ENCODE measurements at places on chromosomes 7 and 10.

DNA sequence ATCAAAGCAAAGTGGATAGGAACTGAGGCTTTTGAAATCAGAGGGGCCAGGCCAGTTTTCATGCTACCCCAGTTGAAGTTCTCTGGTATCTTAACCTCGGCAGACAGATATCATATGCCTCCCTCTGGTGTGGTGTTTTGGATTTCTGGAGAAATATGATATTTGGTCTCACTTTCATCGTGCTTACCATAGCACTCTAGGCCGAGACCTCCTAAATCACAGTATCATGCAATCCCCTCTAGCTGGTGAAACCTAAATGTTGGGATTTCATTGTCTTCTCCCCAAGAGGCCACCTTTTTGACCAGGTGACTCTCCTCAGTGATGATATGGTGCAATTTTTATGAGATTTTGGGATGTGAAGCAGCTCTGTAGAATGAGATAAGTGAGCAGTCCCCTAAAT lies 183.5 kb downstream of the CREB5 start:
- DNase-seq, result no peak

DNA sequence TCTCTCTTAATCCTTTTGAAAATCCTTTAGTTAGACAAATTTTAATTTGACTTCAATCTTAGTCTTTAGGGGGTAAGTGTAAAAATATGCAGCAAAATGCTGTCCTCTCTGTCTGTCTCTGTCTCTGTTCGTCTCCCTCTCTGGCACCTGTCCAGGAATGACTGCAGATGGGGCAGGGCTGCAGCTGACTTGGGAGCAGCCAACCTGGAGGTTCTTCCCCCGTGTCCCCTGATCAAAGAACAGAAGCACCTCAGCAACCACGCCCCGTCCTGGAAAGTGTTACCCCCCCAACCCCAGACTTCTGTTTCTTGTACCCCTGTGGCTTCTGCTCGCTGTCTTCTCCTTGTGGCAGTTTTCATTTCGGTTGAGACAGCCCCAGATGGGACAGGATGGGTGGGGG lies 141.6 kb upstream of the NPS start:
- no peak for DNase-seq

DNA sequence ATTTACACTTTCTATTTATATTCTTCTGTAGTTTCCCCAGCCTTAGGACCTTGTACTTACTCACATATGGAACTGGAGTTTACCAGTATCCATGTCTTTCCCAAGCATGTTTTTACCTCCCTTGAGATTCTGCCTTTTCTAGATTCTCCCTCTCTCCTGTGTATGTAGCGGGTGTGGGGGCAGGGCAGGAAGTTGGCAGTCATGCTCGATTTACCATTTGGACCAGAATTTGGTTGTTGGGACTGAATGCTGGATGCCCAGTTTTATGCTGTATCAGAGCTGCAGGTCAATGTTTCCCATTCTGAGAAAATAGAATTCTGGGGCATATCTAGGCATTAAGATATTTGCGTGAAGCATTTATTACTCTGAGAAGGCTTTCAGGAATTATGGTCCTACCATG lies 14.2 kb downstream of the INPP5F start:
- no peak for DNase-seq

GRCh38 chr7:30721211-30721610 lies 30.7 kb upstream of the INMT start:
- no peak for DNase-seq

DNA sequence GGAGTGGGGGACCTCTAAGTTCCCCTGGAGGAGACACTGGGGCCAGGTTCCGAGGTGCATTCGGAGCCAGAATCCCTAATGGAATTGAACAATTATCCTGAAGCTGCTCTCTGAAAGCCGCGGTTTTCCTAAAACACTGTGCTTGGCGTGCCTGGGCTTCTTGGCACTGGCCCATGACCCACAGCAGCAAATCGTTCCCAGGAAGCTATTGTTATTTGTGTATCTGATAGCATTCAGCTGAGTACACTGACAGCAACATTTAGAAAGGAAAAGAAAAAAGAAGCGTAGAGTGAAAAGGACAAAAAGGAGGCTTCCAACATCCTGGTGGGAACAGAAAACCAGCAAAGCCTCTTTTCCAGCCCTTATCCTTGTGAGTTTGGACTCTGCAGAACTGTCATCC lies 339.8 kb downstream of the FRMD4A start:
- no peak for DNase-seq

GRCh38 chr7:151442776-151443496 lies 3.0 kb upstream of the CRYGN start:
- DNase-seq, result no peak

- DNase-seq, result no peak
Observed at GRCh38 chr10:105023211-105024111, 382.4 kb downstream of the SORCS3 start.

DNA sequence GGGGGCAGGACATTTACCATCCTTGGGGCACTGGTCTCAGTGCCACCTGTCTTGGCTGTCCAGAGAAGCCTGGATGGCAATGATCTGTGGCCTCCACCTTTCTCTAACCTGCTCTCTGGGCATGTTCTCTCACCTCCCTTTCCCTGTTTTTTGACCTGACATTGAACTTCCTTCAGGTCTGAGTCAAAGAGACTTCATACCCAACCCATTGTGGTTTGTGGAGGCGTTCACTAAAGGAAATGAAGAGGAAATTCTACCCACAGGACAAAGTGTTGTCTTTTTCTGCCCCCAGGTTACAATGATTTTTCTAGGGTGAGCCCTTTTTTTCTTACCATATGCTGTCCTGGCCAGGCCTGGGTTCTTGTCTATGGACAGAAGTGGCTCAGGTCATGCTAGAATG lies 76.6 kb downstream of the CYP26A1 start:
- no peak for DNase-seq

GRCh38 chr10:48701139-48701901 lies 16.6 kb downstream of the WDFY4 start:
- no peak for DNase-seq

DNA sequence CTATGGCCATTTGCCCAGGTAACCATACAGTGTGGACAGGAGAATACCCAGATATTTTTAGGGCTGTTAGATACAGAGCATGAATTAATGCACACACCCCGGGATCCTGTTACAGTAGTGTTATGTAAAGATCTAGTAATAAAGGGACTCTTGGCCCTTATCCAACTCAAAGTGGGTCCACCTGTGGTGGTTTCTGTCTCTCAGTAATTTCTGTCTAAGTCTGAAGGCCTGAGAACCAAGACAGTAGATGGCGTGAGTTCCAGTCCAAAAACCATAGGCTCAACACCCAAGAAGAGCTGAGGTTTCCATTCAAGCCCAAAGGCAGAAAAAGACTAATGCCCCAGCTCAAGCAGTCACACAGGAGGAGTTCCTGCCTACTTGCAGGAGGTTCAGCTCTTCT lies 277.7 kb downstream of the ZEB1 start:
- no peak for DNase-seq

DNA sequence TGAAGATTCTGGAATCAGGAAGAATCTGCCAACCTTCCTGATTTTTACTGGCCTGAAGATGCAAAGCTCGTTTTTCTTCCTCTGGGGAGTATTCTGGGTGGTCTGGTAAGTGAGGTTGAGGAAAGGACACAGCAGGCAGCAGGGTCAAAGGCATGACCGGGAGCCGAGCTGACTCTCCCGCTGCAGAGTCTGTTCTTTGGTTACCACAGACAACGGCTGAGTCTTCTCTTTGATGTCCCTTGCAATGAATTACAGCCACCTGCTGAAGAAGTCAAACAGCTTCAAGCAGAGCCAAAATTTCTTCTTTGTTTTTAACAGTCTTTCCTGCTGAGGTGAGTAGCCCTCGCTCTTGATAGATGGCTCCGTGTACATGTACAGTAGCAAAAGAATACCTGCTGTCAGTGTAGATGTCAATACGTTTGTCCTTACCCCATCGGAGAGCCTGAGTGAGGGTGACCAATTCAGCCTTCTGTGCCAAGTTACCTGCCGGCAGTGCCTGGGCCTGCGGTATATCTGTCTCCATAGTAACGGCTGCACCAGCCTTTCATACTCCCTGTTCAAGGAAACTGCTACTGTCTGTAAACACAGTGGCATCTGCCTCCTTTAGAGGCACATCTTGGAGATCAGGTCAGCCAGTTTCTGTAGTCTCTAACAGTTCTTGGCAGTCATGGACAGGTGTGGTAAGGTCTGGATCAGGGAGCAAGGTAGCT lies 76.4 kb downstream of the PRR15 start:
- DNase-seq, result no peak

GRCh38 chr10:23779301-23779700 lies 340.4 kb downstream of the OTUD1 start:
- no peak for DNase-seq

DNA sequence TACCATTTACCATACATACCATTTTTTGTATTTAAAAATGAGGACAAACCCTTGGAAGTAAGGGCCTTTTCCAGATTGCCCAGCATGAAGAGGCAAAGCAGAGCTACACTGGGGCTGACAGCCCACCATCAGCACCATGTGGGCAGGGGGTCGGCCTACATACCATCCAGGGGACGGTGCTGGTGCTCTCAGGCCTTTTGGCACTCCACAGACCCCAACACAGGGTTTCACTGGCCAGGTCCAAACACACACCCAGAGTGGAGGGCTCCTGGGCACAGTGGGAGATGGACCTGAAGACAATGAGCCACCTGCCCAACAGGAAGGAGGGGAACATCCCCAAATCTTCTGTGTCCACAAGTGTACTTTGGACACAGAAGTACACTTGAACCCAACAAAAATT lies 69.2 kb upstream of the CAMK2B start:
- no peak for DNase-seq

- peak; percentile 87 for DNase-seq
Observed at GRCh38 chr10:104254493-104255310, at the start of gene GSTO1. GSTO1 (plus strand) TSS chr10:104254892; CDS start chr10:104254929, 37 bp downstream.

- DNase-seq, result no peak
Observed at GRCh38 chr7:36082216-36082615, 70.8 kb upstream of the EEPD1 start.

- DNase-seq, result no peak
Observed at GRCh38 chr7:107315716-107316220, 147.0 kb downstream of the HBP1 start.

DNA sequence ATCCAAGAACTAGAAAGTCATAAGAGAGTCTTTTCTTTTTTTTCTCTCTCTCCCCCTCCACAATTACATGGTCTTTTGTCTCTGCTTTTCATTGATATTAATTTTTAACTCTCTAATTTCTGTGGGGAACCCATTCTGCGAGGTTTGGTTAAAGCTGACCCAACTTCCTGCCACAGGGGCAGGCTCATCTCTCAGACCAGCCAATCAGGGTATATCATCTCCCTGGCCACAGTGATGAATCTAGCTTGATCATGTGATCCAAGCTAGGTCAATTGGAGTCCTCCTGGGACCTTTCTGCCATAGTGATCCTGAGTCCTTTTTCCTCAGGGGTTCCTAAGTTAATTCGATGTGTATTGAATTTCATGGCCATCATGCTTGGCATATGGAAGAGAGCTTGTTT lies 38.0 kb upstream of the TRUB1 start:
- DNase-seq, result no peak

GRCh38 chr10:132964231-132964630 lies 21.9 kb upstream of the CFAP46 start:
- no peak for DNase-seq
